A549 treated with CpdA at 1 μM for 4 hours (cell line): ENCODE measurements at places on chromosomes 2 and 18. TPM values are rescaled to one million over a fixed set of nuclear protein-coding genes. Genes with fewer than 3 reads are reported as not detected.

The CPS1 gene
- 6.1 to 8.8 TPM (median 7.4 TPM) in 5 replicates for total RNA-seq

The PPP1R1C gene
- 1.4 to 3.5 TPM (median 2.7 TPM) in 5 replicates for total RNA-seq

The XRCC5 gene
- total RNA-seq = 177 to 231 TPM (median 186 TPM) in 5 replicates

The ACADL gene
- total RNA-seq = 0.03 to 0.07 TPM (median 0.06 TPM) in 4 of 5 replicates, not detected in the other

The MAPK4 gene
- total RNA-seq = 0.03 to 0.16 TPM (median 0.08 TPM) in 5 replicates

The DGUOK gene
- total RNA-seq = 136 to 152 TPM (median 149 TPM) in 5 replicates

The MLPH gene
- total RNA-seq = 218 to 289 TPM (median 278 TPM) in 5 replicates

The TMEM247 gene
- not detected in 5 replicates for total RNA-seq

The POTEJ gene
- total RNA-seq = not detected in 5 replicates

The LHCGR gene
- not detected in 5 replicates for total RNA-seq

The DRC1 gene
- 0.20 to 0.50 TPM (median 0.26 TPM) in 4 of 5 replicates, not detected in the other for total RNA-seq

The VWC2L gene
- total RNA-seq = not detected in 5 replicates

The SMYD1 gene
- total RNA-seq = not detected in 5 replicates

The TUBA4B gene
- total RNA-seq = 0.23 to 0.57 TPM (median 0.27 TPM) in 5 replicates
